ENCODE measurements at places on chromosomes 13 and 19. TPM values are rescaled to one million over a fixed set of nuclear protein-coding genes. Genes with fewer than 3 reads are reported as not detected.
A peak's percentile ranks its signal among the peaks of the same experiment; 100 is the strongest.

The KL gene
- 0.78 TPM for total RNA-seq

The ZNF536 gene
- total RNA-seq, result 9.2 TPM

DNA sequence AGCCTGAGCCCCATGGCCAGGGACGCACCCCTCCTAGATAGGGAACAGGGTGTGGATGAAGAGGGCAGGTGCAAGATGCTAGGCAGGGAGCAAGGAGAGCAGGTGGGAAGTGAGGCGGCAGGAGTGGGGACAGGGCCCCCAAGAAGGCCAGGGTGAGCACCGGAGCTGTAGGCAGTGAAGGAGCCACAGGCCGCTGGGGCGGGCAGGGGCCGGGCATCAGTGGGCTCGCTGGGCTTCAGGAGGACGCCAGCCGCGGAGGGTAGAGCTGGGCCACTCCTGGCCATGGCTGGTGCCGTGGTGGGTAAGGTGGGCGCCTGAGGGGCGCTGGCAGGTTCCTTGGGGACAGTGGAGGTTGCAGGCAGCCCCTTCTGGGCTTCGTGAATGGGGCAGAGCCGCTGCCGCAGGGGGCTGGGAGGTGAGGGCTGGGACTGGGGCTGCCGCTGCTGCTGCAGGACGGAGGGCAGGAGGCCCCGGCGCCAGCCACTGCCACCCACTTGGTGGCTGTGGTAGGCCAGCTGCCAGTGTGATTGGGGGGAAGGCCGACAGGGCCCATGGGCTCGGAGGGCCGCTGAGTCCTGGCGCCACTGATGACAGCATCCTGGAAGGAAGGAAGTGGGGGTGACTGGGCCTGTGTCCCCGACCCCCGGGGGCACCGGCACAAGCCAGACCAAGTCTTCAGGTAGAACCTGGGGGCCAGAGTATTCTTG lies 2.1 kb downstream of the NKPD1 start:
- no peak for DNase-seq

DNA sequence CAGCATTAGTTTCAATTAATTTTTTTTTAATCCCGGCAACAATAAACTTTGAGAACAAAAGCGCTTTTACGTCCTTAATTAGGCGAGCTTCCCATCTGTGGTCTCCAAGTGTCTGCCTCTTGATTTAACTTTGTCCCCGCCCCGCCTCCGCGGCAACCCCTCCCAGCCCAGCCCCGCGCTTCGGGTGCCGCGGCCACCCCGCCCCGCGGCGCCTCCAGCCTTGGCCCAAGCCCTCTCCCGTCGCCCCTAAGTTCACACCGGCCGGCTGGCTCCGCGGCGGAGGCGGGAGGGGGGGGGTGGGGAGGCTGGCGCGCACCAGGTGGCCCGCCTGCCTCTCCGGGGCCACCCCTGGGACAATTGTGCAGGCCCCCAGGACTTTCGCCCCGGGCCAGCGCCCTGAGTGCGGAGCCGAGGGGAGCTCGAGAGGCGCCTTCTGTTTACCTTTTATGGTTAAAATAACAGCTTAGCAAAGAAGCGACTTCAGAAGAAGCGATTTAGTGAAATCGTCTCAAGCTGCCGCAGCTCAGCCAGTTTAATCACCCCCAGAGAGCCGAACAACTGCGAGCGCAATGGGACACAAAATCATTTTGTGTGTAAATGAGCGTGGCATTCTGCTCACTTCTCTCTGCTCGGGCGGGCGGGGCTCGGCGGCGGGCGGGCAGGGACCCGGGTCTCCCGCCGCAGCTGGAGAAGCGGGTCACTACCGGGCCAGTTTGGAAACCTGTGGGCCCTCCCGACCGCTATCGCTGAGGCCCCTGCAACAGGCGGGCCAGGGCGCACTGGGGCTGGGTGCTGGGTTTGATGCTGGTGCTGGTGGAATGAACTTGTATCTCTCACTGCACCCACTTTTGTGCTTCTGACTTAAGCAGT lies 1.4 kb downstream of the KCTD15 start:
- no peak for DNase-seq

DNA sequence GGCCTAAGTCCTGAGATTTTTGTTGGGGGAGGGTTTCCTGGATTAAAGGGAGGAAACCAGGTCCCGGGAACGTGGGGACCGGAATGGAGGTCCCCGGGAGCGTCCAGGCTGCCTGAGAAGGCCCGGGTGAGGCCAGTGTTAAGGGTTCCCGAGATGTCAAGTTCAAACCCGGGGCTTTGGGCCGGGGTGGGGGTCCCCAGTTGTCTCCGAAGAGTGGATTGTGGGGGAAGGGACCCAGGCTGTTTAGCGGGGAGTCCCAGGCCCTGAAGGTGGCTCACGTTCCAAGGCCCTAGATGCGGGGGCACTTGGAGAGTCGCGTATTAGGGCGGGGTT lies 262 bp downstream of the COX7A1 start:
- no peak for DNase-seq

GRCh38 chr19:48950159-48950558 lies 4.5 kb upstream of the BAX start:
- no peak for DNase-seq

GRCh38 chr19:2274931-2275535 lies 6.9 kb downstream of the PEAK3 start:
- peak; percentile 84 for DNase-seq

DNA sequence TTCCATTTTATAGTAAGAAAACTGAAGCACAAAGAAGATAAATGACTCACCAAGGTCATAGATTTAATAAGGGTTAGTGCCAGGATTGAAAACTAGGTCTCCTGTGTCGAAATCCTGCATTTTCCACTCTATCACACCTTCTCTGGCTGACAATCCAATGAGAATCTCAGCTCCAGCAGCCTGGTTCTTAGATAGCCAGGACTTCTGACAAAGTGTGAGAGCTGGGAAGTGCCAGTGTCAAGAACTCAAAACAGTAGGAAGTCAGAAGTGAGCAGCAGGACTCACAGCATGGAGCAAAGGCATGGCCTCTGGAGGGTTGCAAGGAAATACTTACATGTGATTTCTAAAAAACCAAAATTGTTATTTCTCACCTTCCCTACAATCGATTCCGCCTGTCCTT lies 24.3 kb downstream of the KCTD12 start:
- DNase-seq, result peak; percentile 57

All from adrenal gland (tissue), 19 donors.